Fibroblast of skin of left quadriceps (primary cell): ENCODE measurements at places on chromosomes 2 and 18.

- no peak for DNase-seq
Measured at GRCh38 chr2:85134896-85135659, 1.9 kb downstream of the TCF7L1 start.

DNA sequence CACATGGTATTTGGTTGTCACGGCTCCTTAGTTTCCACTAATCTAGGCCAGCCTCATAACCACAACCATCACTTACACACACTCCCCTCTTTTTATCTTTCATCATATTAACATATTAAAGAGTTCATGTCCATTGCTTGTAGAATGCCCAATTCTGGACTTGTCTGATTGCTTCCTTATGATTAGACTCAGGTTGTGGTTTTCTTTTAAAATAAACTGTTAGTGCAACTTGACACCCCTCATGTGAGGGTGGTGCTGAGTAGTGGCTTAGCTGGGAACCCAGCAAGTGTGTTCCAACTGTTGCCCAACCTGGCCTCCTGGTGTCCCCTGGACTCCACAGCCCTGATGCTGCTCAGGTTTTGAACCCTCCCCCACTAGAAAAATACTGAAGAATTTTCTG lies 20.1 kb upstream of the CD207 start:
- DNase-seq = peak; percentile 30

GRCh38 chr18:43159086-43159770 lies 43.7 kb upstream of the RIT2 start:
- DNase-seq = no peak

- DNase-seq = peak; percentile 57
Measured at GRCh38 chr2:39737661-39738060, 41.4 kb downstream of the THUMPD2 start.

DNA sequence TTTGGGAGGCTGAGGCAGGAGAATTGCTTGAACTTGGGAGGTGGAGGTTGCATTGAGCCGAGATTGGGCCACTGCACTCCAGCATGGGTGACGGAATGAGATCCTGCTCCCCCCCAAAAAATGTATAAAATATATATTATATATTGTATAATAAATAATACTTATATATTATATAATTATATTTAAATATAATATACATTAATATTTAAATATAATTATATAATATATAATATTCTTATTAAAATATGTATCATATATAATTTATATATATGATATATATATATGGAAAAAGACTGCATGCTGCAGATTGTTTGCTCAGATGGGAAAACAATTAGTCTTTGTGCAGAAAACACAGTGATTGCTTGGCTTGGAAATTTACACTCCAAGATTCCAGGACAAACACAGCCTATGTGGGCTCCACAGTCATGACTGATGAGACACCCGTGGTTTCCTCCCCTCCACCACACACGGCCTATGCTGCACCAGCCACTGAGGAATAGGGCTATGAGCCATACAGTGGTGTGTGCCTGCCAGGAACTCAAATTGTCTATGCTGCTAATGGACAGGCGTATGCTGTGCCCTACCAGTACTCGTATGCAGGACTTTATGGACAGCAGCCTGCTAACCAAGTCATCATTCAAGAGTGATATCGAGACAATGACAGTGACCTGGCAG lies 30.0 kb downstream of the PMAIP1 start:
- DNase-seq = no peak

DNA sequence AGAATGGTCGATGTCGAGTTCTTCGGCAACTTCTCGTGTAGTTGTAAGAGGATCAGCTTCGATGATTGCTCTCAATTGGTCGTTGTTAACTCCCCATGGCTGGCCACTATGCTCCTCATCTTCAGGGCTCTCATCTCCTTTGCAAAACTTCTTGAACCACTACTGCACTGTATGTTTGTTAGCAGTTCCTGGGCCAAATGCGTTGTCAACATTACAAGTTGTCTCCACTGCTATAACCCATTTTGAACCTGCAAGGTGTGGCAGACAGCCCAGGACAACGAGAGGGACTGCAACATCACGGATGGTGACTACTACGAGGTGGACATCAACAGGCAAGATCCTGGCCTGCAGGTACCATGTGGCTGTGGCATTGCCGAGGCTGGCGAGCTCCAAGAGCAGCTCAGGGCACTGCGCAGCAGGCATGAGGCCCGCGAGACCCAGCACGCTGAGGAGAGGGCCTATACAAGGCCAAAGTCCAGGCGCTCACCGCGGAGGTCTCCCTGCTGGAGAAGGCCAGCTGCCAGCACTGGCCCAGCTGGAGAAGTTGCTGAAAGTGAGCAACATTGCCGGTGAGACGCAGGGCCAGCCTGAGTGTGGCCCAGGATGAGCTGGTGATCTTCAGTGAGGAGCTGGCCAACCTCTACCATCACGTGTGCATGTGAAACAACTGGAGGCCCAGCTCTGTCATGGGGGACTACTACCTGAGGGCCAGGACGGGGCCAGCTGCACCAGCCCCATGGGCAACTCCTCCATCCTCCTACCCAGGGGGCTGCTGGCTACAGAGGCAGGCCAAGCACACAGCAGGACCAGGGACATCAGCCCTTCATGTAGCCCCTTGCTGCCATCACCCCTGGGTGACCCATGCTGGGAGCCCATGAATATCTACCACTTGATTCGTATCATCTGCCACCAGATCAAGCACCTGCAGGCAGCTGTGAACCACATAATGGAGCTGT lies 20.2 kb downstream of the CLK1 start:
- DNase-seq = no peak

- DNase-seq = no peak
Measured at GRCh38 chr2:64928813-64929212, 60.4 kb upstream of the SLC1A4 start.

GRCh38 chr2:200342235-200342634 lies 35.7 kb downstream of the SPATS2L start:
- DNase-seq = no peak

- DNase-seq = no peak
Measured at GRCh38 chr2:5933669-5934068, 241.5 kb downstream of the SOX11 start.

DNA sequence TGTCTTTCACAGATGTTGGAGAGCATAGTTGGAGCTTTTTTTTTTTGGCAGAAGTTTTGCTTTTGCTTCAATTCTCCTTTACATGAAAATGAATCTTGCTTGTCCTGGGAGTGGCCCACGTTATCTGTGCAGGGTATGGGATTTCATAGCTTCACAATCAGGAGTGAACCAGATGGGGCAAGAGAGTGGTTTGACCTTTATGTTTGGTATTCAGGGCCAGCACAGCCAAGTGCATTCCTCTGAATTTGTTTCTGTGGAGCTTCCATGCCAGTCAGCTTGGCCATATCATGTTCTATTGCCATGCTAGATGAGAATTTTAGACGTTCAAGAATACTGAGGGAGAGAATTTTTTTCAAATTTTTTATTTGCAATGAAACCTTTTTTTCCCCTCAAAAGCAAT lies 116.6 kb downstream of the PRPF40A start:
- no peak for DNase-seq

DNA sequence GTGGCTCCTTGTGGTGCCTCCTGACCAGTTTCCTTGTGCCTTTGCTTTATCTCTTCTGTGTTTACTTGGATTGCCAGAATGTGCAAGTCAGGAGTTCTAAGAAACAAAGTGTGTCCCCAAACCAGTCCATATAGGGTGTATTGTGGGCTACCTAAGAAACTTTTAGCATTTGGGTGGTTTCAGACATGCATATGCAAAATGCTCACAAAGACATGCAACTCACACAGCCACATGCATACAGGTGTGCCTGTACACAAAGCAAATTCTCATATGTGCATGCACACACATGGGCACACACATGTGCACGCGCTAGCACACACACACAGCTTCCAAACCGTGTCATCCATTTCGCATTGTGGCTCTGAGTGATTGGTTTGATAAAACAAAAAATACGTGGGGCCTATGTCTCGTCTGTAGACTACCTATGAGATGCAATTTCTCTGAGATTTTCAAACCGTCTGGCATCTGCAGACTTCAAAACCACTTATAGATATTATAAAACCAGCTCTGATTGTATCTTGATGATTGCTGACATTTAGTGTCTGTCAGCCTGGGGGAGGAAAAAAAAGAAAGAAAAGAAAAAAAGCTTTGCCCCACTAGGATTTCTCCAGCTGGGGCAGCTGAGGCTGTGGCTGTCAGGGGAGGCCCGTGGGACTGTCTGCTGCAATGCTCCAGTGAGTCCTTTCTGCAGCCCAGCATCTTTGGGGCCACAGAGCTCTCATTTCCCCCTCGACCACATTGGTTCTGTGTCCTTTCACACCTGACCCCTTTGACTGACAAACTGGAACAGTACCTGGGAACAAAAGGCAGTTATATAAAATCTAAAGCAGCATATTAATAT lies 556.1 kb downstream of the CMPK2 start:
- no peak for DNase-seq

GRCh38 chr2:30147196-30147714 lies 448 bp downstream of the YPEL5 start:
- no peak for DNase-seq

DNA sequence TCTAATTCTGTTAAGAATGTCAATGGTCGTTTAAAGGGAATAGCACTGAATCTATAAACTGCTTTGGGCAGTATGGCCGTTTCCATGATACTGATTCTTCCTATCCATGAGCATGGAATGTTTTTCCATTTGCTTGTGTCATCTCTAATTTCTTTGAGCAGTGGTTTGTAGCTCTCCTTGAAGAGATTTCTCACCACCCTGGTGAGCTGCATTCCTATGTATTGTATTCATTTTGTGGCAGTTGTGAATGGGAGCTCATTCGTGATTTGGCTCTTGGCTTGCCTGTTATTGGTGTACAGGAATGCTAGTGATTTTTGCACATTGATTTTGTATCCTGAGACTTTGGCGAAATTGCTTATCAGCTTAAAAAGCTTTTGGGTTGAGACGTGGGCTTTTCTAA lies 38.3 kb upstream of the WDR75 start:
- DNase-seq = no peak

- peak; percentile 21 for DNase-seq
Measured at GRCh38 chr2:72425996-72426395, 278.3 kb upstream of the CYP26B1 start.

GRCh38 chr18:11357678-11358077 lies 208.3 kb upstream of the PIEZO2 start:
- DNase-seq = no peak

GRCh38 chr18:79819064-79819967 lies 21.6 kb downstream of the KCNG2 start:
- no peak for DNase-seq

DNA sequence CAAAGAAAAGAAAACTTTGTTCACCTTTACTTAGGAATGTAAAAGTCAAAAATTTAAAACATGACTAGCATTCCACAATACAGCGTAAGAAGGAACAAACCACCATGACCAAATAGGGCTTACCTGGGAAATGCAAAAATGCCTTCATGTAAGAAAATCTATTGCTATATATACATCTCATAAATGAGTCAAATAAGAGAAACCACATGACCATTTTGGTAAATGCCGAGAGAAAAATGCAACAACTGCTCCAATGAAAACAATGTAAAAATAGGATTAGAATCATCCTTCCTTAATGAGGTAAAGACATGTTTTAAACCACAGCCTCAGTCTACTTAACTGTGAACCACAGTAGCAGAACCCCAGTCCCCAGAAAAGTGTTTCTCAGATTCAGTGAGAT lies 49.4 kb downstream of the TGOLN2 start:
- peak; percentile 86 for DNase-seq

- no peak for DNase-seq
Measured at GRCh38 chr2:10439185-10439879, 8.8 kb downstream of the ODC1 start.

DNA sequence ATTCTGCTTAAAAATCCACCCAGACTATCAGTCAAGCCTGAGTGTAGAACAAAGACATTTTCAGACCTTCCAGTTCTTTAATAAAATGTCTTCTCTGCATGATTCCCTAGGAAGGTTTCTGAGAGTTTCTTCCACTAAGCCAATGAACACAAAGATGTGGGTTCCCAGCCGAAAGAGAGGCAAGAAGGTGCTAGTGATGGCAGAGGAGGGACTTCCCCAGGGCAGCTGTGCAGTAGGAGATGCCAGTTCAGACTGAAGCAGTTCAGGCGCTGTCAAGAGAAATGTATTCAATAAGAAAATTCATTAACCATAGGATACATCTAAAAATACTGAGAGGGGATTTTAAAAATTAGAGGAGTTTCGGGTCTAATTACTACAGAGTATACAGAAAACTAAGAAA lies 83.3 kb downstream of the RND3 start:
- DNase-seq = no peak

GRCh38 chr2:5546181-5546580 lies 146.0 kb upstream of the SOX11 start:
- DNase-seq = no peak

DNA sequence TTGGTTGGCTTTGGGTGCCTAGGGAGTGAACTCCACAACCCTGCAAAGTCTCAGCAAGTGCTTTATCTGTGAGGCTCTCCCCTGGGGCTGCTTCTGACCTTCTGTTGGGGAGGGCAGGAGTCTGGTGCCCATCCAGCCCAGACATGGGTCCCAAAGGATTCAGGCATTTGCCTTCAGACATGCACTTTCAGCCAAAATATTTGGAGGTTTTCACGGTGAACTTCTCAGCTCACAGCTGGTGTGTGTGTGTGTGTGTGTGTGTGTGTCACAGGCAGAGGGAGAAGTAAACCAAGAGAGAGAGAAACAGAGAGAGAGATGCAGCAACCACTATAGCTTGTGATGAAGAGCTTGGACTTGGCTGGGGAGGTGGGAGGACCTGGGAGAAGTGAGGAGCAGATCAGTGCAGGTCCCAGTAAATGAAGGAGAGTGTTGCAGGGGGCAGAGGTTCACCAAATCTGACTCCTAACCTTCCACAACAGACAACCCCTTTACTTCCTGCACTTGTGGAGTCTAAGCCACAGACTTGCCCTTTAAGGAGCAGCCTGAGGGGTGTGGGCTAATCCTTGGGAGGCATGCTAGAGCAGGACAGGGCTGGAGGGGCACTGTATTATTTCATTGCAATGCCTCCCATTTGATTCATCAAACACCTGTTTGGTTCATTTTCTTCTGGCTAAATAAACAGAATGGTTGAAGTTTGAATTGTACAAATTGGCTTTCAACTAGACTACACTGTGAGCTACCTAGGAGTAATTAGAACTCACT lies 14.1 kb downstream of the SLC9A4 start:
- DNase-seq = no peak

DNA sequence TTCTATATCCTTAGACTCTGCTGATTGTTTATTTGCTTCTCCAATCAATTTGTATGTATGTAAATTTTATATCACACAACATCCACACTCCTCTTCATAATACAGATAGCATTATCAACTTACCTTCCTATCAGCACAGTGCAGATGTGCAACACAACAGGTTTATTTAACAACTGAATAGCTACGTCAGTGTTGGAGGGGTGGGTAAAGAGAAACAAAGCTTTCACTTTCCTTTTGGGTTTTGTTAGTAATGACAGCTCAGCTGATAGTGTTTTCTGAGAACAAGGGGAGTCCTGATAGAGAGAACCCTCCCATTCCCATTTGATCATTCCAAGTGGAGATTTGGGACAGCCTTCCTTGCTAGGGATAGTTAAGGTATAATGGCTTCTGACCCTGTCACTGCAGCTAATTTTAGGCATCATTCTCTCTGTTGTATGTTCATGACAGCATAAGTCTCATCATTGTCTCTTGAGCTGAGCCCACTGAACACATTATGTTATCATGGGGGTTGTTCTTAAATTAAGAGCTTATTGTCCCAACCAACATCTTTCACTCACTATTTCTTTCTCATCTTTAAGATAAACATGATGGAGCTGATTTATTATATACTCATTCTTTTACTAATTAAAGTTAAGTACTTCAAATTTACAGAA lies 227.7 kb downstream of the GPD2 start:
- no peak for DNase-seq

- no peak for DNase-seq
Measured at GRCh38 chr18:76051396-76052226, 443.4 kb downstream of the ZNF516 start.
